ENCODE measurements at places on chromosomes 2 and 18.

DNA sequence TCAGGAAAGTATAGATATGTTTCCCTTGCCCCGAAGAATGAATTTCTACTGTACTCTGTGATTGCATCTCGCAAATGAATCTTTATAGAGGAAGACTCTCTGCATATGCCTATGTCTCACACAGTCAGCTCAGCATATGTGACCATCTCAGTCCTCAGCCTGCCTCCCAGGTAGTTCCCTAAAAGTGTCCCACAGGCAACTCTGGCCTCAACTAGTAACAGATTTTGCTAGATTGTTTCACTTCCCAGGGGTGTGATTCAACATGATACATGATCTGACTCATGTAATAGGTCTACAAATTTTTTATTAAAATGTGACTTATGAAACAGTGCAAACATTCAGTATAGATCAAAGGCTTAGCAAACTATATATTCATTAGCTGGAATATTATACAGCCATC, 296.6 kb upstream of the CRIM1 start:
- DNase-seq = no peak

DNA sequence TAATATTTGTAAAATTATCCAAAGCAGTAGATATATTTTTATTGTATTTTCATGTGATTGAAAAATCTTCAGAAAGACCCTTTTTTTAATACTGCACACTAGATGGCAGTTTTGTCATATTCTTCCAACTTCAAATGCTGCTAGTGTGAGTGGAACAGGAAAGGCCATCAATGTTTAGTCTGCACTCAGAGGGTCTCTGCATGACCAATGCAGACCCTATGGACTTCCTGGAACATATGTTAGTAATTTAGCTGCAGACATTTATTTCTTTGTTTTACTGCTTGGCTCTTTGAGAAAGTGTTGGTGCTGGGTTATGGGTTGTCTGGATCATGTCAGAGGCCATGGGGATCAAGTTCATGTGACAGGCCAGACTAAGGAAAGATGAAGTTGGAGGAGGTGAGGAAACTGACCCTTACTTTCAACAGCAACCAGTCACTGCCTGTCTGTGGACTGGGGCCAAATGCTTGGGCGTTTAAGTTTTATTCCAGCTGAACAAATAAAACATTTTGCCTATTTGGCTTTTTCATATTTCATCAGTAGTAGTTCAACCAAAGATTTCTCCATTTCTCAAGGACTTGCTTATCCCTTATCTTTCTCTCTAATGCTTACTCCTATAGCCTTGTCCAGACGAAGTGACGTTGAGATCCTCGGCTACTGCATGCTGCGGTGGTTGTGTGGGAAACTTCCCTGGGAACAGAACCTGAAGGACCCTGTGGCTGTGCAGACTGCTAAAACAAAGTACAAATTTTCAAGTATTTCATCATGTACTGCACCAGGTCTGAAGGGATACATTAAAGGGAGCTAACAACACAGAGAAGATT, 84.8 kb downstream of the VRK2 start:
- no peak for DNase-seq

DNA sequence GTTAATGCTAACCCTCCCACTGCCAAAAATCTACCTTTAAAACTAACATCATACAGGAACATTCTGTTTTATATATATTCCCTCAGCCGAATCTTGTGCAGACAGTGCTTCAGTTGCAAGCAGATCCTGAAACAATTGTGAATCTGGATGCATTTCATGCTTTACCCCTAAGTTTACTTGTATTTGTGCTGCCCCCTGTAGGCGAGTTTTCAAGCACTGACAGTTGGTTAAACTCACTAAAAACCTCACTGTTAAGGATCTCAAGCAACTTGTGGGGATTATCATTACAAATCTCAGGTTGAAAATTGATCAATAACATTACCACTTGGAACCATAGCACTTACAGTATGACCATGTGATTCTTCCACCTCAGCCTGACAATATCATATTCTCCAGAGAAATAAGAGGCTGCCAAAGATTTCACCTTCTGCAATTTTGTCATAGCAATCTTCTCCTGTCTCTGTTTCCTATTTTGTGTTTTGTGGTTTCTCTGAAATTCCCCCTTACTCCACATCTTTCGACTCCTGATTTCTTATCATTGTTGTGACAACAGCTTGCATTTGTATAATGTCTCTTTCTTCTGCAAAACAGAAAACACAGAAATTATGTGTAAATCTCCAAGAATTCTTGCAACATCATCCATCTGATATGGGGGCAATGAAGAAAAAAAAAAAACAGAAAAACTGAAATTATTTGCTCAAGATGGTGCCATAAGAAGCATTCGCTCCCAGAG, 354.6 kb upstream of the SETBP1 start:
- DNase-seq = no peak

GRCh38 chr2:144648837-144649465, 129.0 kb upstream of the ZEB2 start:
- DNase-seq = no peak

DNA sequence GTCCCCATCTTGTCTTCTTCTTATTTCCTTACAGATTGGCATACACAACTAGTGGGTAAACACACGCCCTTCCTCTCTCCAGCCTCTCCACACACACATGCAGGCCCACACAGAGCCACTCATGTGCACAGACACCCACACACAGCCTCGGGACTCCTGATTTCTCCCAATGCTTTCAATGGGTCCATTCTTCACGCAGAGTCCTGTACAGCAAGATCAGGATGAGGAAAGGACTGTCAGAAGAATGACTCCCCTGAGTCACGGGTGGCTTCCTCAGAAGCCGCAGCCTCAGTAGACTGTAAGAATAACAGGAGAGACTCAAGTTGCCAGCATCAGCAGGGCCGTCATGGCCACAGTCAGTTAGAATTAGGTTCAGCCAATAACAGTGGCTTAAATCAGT, 109.1 kb upstream of the GLI2 start:
- no peak for DNase-seq

DNA sequence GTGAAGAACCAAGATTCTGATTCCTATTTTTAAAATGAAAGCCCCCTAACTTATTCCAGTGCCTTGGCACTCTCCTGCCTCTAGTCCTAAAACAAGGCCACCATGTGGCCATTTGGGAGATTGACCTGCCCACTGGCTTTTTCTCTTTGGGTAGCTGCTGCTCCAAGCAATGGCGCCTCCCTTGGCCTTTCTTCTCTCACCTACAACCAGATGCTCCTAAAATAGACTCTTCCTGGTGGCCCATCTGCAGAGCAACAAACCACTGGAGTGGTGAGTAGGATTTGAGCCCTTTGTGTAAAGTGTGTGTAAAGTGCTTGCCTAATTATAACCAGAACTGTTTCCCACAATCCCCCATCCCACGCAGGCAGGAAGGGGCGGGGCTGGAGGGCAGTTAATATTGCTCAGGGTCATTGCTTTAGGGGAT, 114.2 kb downstream of the FHOD3 start:
- no peak for DNase-seq

DNA sequence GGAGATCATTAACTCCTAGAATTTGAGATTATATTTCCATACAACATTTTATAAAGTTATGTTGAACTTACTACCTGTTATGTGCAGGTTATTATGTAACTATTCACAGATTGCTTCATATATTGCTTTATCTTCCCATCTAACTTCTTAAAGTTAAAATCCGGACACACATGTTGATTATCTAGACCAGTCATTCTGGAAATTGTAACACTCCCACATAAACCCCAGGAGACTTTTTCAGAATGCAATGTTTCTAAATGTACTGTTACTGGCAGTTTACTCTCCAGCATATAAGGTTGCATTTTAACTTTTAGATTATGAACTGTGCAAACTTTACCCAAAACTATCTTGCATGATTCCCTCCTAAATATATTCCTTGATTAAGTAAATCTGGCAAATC, 70.5 kb upstream of the FAM117B start:
- no peak for DNase-seq

- no peak for DNase-seq
Observed at GRCh38 chr2:72745679-72746368, 80.0 kb downstream of the EXOC6B start.

- no peak for DNase-seq
Observed at GRCh38 chr2:33058716-33059470, 112.1 kb downstream of the LTBP1 start.

DNA sequence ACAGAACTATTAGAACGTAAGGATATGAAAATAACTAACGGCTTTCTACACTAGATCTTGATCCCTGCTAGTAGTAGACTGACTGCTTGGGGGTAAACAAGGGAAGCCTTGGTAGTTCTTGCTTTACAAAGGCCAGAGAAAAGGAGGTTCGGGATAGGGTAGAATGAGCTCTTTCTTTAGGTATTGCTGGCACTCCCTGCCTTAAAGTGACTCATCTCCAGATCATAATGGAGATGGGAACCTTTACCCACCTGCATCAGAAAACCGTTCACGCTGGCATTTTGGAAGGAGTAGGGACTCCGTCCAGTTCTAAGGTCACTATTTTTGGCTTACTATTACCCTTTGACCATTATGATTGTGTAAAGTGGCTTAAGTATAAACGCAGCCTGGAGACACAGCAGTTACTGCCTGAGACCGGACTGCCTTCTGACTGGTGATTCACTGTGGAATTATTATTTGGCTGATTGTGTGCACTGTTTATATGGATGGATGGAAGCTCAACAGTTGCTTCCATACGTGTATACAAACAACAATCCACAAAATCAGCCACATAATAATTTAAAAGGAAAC, 482.5 kb downstream of the STK39 start:
- no peak for DNase-seq

- no peak for DNase-seq
Observed at GRCh38 chr2:64492821-64493220, 31.3 kb upstream of the AFTPH start.

- DNase-seq = no peak
Observed at GRCh38 chr2:239716009-239716408, 309.1 kb downstream of the NDUFA10 start.

GRCh38 chr2:233490831-233491230, 75.8 kb downstream of the USP40 start:
- DNase-seq = no peak

DNA sequence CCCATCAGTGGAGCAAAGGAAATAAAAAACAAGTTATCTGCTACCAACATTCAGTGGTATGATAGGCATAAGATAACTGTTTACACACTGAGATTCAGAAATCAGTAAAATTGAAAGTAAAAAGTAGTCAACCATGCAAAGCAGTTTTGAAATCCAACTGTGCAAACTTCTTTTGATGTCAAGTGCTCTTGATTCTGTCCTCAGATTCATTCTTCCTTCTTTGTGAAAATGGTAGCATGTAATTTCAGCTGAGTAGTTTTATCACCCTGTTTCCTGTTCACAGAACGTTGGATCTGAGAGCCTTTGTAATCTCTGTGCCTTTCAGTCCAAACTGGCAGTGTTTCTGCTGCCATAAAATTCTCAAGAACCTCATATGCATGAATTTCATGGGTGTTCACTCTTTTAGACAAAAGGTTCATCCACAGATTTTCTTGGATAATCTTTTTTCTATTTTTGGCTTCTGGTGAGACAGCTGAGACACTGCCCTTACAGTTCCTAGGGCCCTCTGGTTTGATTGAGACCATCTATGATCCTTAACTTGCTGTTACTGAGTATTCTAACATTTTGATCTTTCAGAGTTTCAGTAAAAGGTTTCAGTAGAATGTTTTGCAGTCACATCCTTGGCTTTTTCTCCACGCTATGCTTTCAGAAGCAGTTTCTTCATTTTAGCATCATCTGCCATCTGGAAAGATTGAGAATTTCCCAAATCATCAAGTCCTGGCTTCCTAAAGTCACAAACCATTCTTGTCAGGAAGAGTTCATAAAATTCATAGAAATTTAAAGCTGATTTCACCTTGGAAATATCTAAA, 272.3 kb upstream of the EPHA4 start:
- no peak for DNase-seq

DNA sequence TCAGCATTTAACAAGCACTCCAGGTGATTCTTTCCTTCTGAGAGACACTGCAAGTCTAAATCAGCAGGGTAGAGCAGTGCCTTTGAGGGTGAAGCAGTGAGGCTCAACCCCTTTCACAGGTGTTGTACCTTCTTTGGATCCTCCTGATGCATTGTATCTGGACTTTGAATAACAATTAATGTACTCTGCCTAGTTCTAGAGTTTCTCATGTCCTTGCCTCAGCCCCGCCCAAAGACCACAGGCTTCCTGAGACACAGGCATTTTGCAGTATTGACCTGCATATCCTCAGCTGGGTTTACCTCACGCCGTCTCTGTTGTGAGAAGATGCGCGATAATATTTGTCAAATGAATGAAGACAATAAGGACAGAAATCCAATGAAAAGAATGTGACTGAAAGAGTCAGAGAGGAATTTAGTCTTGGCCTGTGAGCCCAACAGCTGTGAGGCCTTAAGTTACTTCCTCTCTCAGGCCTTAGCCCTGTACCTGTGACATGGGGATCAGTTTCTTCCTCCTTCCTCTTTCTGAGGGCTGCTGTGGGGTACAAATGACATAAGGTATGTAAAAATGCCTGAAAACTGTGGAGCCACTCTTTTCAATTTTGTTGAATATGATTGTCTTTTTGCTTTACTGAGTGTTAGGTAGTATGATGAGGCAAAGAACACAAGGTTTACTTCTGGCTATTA, 43.7 kb downstream of the WIPF1 start:
- DNase-seq = no peak

DNA sequence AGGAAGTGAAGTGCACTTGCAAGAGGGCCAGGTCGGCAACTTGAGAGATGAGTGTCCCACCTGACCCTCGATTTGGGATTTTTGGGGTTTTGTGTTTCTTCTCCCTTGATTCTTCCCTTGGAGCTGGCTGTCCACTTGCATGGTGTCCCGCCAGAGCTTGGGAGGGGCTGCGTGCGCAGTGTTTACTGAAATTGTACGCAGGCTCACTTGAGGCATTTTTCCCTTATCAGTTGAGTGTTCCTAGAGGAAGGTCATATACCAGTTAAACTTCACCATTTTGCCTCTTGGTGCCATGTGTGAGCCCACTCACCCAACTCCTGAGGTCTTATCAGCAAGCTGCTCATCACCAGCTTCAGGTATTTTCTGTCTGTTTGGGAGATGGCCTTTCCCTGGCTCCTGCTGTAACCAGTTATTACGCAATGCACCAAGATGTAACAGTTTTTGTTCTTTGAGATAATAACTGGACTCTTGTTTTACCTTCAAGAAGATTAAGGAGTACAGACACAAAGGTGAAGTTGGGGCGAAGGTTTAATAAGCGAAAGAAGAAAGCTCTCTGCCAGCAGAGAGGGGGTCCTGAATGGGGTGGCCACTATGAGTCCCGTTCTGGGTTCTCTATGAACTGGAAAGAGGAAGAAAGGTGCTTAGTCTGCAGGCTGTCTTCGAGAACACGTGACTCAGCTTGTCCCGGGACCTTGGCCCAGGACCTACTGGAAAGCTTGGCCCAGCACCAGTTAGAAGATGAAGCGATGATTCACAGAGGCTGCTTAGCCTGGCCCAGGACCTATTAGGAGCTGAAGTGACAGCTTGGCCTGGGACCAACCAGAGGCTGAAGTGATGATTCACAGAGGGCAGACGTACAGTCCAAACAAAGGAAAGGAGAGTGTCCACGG, 21.5 kb upstream of the TXNL4A start:
- DNase-seq = no peak

GRCh38 chr2:64040161-64040560, 20.9 kb upstream of the VPS54 start:
- no peak for DNase-seq

GRCh38 chr2:24012521-24013188, 2.8 kb downstream of the MFSD2B start:
- no peak for DNase-seq

All from activated naive CD8-positive, alpha-beta T cell treated with anti-CD3 and anti-CD28 coated beads, Interleukin-2, amount 50 U/mL, for 16 hours (primary cell).